ENCODE measurements at places on chromosomes 7 and 10.

DNA sequence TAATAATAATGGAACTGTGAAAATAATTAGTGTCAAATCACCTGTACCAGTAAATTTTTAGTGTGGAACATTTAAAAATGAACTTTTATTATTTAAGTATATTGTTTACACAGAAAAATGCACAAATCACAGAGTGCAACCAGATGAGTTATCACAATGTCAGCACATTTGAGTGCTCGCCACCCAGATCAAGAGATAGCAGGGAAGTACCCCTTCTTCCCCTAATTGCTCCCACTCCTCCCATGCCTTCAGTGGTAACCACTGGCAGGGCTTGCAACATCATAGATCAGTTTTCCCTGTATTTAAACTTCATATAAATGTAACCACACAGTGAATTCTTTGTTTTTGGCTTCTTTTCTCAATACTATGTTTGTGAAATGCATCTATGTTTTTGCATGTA lies 7.8 kb upstream of the GPR141 start:
- no peak for DNase-seq

DNA sequence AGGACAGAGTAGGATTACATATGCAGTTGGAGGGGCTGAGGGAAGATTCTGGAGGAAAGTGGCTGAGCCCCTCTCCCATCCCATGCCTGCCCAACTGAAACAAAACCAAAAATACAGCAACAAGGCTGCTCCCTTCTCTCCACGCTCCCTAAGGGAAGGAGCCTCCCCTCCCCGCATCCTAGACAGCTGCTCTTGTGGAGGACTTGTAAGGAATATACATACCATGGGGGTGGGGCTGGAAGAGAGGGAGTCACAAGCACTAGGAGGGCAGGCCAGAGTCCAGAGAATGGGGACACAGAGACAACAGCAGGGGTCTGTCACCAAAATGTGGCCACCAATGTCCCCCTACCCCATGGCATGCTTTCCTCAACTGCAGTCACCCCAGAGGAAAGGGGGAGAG lies 13.2 kb downstream of the LDB1 start:
- DNase-seq = no peak

- peak; percentile 55 for DNase-seq
Observed at GRCh38 chr10:58414270-58415041, 29.2 kb downstream of the TFAM start.

GRCh38 chr7:134936893-134937510 lies 49.3 kb upstream of the AGBL3 start:
- peak; percentile 51 for DNase-seq

DNA sequence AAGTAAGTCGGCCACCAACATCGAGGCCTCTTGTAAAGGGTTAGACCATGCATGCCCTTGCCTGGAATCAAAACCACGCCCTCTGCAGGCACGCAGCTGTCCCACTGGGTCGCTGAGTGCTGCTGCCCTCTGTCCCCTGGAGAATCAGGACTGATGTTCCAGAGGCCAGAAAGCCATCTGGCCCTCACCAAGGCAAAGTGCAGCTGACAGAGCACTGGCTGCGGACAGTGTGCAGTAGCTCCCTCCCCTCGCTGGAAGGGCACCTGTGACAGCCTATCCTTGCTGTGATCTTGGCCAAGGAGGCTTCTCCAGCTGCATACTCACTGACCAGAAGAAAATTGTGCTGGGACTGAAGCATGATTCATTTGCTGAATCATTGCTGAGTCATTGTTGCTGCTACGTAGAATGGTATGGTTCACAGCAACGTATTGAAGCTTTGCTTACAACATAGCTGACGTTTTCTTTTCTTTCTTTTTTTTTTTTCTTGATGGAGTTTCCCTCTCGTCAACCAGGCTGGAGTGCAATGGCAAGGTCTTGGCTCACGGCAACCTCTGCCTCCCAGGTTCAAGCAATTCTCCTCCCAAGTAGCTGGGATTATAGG lies 30.4 kb downstream of the DDC start:
- peak; percentile 71 for DNase-seq

DNA sequence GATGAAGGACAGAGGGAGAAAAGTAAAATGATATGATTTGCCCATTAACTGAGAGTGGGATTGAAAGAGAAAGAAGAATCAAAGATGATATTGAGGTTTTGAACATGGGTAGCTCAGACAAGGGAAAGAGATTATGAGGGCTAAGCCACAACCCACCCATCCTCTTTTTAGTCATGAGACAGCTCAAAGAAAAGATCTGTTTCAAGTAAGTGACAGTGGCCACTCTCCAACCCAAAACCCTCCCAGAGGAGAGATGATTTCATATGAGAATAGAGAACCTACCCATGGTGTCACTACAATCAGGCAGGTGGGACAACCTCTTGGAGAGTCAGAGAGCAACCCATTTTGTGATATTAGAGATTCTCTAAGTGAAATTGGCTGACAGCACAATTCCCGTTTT lies 32.2 kb downstream of the PLXNA4 start:
- no peak for DNase-seq

DNA sequence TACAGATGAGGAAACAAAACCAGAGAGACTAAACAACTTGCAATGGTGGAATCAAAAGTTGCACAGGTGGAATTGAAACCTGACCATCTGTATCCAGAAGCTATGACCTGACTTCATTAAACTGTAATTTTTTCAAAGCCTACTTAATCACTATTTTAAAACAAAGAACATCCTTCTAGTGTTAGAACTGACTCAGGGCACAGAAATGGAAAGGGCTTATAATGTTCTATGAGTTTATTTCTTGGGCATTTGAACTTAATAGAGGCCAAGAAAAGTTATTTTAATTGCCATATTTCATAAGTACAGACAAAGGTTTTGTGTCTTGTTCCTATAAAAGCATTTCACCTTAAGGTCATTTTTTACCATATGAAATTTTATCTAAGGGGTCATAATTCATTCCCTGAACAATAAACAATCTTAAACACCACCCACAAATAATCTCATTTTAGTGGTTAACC lies 8.8 kb downstream of the ITGB1 start:
- no peak for DNase-seq

GRCh38 chr7:1663857-1664651 lies 6.0 kb upstream of the ELFN1 start:
- DNase-seq = peak; percentile 52

GRCh38 chr10:64699244-64699643 lies 1178.0 kb downstream of the REEP3 start:
- DNase-seq = no peak

DNA sequence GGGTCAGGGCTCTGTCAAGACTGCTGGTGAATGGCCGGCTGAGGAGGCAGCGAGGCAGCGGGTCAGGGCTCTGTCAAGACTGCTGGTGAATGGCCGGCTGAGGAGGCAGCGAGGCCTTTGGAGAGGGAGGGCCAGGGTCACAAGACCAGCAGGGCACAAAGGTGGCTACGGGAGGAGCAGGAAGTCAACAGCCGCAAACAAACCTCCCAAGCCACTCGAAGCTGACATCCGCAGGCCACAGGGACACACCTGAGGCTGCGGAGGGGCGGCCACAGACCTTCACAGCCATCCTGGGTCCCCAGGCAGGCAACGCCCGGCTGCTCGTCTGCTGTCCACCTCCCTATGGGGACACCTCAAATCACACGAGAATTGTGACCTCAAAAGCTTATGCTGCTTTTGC lies 8.9 kb upstream of the GPER1 start:
- DNase-seq = no peak

GRCh38 chr10:71769279-71769823 lies 4.0 kb downstream of the VSIR start:
- no peak for DNase-seq

- no peak for DNase-seq
Observed at GRCh38 chr7:77309714-77310220, 106.4 kb downstream of the GSAP start.

DNA sequence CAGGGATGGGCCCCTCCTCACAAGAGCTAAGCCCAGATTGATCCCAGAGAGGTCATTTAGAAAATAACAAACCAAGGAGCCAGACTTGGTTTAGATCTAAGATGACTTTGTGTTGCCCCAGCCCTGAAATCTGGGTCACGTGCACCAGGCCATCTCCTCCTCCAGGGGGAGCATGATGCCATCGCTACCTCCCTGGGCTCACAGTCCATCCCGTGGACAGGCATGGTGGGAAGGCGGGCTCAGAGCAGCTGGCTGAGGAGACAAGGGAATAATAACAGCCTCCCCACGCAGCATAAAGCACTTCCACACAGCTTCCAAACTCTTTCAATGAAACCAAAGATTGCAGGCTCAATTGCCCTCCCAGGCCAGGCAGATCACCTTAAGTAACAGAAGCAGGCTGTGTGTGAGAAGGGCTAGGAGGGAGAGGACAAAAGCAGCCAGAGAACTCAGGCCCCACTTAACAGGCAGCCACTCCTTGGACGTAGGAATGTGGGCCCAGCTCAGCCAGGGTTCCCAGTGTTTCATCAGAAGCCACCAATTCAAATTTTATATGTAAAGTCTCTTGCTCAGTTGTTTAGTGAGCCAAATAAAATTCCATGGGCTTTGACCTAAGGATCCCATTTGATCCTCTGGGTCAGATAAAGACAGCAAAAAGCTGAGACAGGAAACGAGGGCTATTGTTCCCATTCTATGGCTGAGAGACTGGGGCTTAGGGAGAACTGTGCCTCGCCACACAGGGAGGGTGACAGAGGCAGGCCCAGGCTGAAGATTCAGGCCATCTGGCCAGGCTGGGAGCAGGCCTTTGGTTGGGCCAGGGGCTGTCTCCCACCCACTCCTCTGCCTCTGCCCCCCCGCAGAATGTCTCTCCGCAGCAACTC lies 100.2 kb downstream of the COL13A1 start:
- DNase-seq = peak; percentile 82

- DNase-seq = no peak
Observed at GRCh38 chr7:26841003-26841739, 23.2 kb downstream of the SKAP2 start.

- no peak for DNase-seq
Observed at GRCh38 chr7:38855386-38855785, 53.6 kb downstream of the VPS41 start.

- DNase-seq = no peak
Observed at GRCh38 chr10:123864923-123865322, 26.7 kb downstream of the CPXM2 start.

DNA sequence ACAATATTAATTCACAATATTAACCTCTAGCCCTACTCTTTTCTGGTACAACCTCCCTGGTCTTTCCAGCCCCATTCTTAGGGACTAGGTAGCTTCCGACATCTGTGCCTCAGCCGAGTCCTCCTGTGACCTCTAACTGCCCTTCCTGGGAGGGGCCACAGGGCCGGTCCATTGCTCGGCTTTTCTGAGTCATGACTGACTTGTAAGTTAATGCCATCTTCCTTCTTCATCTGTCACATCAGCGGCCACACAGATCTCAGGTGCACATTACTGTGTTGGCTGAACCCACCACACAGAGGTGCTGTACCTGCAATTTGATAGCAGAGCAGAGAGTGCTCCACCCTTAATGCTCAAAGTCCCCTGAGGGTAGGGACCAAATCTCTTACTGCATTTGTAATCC lies 4.1 kb upstream of the CPA4 start:
- DNase-seq = no peak

DNA sequence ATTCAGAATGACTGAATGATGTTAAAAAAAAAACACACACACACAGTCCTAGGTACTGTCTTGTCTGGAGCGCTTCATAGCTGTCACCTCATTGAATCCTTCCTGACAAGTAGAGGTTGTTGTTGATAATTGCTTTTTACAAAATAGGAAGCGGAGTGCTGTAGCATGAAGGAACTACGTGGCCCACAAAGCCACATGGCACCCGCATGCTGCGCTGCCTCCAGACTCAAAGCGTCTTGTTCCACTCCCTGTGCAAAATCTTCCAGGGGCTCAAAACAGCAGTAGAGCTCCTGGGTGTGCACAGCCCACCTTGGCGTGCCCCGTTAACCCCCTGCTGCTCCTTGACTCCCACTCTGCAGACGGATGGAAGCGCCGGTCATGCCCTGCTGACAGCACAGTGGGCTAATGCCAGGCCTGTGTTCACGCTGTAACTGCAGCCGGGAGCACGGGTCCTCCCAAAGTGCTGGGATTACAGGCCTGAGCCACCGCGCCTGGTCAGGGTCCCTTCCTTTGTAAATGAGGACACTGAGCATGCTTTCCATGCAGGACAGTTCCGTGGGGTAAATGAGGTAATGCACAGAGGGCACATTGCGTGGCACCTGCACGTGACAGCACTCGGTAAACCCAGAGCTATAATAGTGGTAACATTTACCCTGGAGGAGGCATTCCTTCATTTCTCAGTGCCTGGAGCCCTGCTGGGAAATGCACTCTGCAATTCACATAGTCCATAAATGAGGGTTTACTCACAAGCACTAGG lies 91.1 kb upstream of the GNA12 start:
- DNase-seq = no peak

- no peak for DNase-seq
Observed at GRCh38 chr7:127119517-127119916, 133.2 kb downstream of the GRM8 start.

DNA sequence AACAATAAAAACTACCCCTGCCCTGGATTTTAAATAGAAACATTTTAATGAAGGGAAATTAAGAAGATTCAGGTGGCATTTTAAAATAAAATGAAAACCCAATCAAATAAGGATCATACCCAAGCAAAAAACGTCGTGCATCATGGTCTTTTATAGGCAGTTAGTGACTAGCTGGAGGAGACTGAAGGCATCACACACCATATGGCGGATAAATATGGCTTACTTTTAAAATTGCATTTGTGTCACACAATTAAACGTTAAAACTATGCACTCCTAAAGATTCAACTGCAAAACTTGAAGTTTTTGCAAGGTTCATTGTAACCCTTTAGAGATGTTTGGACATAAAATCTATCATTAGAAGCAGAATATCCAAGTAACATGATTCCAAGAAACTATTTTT lies 200.1 kb upstream of the NRG3 start:
- DNase-seq = no peak

DNA sequence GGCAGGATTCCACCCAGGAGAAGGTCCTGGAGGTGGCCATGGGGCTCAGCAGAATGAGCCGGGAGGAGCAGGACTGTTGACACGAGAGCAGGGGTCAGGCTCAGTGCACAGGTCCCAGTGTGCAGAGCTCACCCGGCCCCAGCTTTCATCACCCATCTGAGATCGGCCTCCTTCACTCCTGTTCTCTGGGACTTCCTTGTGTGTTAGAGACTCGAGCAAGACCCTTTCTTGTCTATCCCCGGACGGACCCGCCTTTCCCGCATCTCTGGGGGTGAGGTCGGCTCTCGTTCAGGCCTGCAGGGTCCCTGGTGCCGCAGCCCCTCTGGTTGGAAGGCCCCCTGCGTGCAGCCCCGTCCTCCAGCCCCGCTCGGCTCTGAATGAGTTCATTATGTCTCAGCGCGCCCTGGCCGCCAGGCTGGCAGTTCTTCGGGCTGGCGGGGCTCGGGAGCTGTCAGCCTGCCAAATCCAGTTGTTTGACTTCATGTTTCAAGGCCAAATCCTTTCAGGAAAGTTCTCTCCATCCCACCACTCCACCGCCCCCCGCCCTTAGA lies 127.9 kb downstream of the LHPP start:
- no peak for DNase-seq

All from mesendoderm (in vitro differentiated cells).